ENCODE measurements at places on chromosomes 5 and 9.
A peak's percentile ranks its signal among the peaks of the same experiment; 100 is the strongest.

GRCh38 chr5:176416965-176417364, 626 bp upstream of the CLTB start:
- no peak for DNase-seq

- DNase-seq, result no peak
These were observed 37.7 kb downstream of the IPO11 start for GRCh38 chr5:62450259-62450658.

DNA sequence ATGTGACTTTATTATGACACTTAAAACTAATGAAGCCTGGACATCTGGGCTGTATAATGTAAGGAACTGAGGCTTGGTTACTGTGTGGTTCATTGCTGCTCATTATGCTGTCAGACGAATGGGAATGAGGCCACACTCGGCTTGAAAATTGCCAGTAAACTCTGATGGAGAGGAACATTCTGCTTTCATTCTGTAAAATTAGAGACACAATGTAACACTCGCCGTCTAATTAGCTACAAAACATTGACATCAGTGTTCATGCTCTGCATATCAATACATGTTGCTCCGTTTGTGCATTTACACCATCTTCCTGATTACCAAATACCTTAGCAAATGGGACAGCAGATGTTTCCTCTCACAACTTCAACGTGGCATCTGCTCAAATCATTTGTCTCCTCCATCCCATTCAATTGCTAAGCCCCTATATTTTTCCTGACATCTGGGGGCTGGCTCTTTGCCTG, 133.0 kb downstream of the SLC28A3 start:
- no peak for DNase-seq

GRCh38 chr5:66694036-66694435, 97.8 kb downstream of the MAST4 start:
- no peak for DNase-seq

DNA sequence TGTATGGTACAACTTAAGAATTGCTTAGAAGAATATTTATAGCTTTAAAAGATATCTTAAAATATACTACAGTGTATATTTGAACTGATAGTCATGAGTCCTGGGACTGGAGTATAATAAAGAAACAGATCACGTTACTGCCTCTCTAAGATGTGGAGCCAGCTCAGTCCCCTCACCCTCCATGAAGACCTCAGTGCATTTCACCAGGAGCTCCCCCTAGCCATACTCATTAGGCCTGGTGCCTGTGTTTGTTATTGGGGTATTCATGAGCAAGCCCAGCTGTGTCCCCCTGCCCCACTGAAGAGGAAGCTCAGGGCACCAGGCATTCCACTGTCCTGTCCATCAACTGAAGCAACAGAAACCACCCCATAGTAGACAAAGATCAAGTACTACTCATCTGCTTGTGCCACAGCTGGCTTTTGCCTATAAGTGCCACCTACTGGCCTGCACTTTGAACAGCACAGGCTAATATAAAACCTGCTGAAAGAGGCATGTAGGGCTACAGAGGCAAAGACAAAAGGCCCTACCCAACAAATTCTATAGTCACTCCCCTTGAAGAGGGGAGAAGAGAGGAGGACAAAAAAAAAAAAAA, 850.2 kb upstream of the NUDT12 start:
- no peak for DNase-seq

DNA sequence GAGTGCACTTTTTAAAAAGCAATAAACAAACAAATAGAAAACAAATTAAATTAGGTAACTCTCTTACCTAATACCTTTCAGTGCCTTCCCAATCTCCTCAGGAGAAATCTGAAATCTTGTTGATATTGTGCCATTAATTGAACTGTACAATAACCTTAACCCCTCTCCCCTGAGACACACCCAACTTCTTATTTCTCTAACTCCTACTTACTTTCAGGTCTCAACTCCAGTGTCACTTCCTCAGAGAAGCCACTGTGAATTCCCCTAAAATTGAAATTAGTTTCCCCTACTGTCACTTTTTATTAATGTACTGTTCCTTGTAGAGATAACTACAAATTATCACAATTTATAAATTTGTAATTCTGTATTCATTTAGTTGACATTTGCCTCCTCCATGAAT, 295.3 kb upstream of the TNC start:
- no peak for DNase-seq

DNA sequence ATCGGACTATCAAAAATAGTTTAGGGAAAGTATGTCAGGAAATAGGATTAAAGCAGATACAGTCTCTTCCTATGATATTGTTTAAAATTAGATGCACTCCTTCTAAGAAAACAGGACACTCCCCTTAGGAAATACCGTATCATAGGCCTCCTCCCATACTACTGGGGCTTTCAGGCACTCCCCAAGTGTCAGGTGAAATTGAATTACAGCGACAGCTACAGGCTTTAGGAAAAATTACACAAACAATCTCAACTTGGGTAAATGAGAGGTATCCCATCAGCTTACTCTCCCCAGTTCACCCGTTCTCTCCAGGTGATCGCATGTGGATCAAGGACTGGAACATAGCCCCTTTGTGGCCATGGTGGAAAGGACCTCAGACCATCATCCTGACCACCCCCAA, 110.4 kb upstream of the EPB41L4A start:
- no peak for DNase-seq

DNA sequence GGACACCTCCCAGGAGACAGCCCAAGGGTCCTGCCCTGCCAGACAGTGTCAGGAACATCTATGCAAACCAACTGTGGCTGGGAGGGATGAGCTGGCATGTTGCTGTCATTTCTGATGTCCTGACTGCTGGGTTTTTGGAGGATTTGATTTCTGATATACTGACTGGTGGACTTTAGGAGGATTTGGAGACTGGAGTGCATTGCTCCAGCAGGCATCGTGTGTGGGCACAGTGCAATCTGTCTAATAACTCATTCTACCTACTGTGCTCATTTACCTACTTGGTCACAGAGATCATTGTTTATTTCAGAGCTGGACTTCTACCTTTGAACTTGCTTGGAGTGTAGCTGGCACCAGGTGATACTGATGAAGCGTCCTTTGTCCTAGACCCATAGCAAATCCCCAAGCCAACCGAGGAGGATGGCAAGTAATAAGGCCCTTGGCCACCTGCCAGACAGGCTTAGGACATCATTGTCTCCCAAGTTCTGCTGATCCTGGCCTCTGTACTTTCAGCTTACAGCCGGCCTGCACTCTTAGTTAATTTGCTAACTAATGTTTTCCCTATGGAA, 124.3 kb upstream of the ICE1 start:
- no peak for DNase-seq

DNA sequence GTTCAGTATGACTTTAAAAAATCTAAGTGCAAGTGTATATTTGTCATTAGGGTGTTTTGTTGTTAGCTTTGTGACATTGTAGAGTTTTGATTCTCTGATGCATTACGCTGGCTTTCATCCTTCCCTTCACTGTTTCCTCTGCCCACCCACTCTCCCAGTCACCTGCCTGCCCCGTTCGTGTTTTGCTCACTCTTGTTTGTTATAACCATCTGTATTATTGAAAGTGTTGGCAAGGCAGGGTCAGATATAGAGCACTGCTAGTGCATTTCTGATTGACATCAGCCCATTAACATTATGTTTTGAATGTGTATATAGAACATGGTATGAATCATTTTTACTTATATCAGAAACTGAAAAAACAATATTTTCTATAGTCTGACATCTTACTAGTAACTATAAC, 27.3 kb downstream of the SCGB3A1 start:
- DNase-seq, result no peak

- DNase-seq, result no peak
These were observed 55.4 kb downstream of the CTSL start for GRCh38 chr9:87781331-87781730.

- DNase-seq, result no peak
These were observed 353 bp upstream of the PAX5 start for GRCh38 chr9:37034305-37034937.

- DNase-seq, result no peak
These were observed 3.0 kb downstream of the HACD4 start for GRCh38 chr9:21028466-21028865.

DNA sequence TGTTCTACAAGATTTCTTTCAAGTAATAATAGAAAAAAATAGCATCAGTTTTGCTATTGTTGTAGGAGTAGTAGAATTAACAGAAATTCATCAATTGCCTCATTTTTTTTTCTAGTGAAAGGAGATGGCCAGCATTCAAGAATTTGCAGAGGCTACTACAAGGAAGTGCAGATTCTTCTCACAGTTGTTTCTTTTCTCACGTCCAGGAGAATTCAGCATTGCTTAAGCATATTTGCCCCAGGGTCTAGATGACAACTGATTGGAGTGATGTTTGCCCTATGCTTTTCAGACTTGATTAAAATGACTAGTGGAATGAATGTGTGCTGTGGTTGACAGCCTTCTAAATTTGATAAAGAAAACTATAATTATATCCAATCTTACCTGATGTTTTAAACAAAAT, 46.6 kb upstream of the SLC12A2 start:
- DNase-seq, result no peak

DNA sequence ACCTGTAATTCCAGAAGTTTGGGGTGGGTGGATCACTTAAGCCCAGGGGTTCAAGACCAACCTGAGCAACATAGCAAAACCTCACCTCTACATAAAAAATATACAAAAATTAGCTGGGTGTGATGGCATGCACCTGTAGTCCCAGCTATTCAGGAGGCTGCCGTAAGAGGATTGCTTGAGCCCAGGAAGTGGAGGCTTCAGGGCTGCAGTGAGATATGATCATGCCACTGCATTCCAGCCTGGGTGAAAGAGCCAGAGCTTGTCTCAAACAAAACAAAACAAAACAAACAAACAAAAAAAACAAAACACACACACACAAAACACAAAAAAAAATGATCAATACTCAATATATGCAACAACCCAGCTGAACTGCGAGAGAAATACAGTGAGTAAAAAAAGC, 29.5 kb upstream of the TRIM14 start:
- no peak for DNase-seq

DNA sequence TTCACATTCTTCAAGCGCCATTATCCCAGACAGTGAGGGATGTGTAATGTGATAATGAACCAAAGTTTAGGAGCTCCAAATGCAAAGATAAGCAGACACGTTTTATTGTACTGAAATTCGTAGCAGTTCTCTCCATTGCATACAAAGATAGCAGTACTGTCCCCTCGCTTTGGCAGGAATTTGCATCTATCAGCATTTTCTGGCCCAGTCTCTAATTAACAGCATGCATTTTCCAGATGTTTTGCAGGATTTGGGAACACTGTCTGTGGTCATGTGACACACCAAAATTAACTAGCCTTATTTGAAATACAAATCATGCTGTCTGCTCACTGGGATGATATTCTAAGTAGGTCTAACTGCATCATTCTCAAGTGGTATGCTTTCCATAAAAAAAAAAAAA, 235.9 kb upstream of the TRPM3 start:
- DNase-seq, result no peak

- DNase-seq, result no peak
These were observed 182.7 kb downstream of the PBX3 start for GRCh38 chr9:125929846-125930245.

GRCh38 chr9:136667214-136667939, 4.7 kb downstream of the EGFL7 start:
- no peak for DNase-seq

DNA sequence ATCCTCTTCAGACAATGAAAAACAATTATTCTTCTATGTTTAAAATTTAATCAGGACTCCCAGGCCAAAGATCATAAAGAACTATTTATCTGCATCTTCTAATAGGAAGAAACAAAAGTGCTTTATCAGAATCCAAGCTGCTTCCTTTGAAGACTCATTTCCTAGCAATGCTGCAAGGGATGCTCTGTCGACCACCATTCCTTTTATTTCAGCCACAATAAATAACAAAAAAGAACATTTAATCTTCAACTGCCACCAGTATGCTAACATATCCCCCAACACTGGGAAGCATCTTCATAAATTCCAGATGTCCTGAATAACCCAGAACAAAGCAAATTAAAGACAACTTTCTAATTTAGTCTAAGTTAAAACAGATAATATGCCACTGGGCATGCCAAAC, 68.7 kb downstream of the PKD2L2 start:
- DNase-seq, result no peak

DNA sequence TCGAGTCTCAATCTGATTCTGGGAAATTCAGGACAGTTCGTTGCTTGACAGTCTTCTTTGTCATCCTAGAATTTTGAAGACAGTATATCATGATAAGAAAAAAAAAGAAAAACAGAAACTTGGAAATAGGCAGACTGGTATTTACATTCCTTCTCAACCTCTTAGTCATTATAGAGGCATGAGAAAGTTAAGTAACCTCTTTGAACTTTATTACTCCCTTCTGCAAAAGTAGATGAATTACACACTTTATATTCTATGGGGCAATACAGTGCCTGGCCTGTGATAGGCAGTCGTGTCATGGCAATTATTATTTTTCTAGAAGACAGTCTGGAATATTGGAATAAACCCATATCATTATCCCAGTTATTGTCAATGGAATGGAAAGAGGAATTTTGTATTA, 828.9 kb downstream of the TLR4 start:
- no peak for DNase-seq

DNA sequence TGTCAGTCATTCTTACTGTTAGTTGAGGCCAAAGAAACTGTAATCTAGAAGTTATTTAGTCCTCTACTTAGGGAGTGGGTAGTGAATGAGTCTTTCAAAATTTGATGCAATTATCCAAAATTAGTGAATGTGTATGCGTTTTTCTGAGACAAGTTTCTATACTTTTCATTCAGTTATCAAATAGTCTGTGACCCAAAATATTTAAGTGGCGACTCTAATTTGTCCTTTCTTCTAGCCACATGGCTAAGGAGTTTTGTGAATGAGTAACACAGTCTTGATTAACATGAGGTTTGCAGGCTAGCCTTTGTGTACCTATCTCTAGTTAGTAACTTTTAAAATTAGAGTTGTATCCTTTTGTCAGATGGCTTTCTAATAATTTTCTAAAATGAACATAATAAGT, 45.6 kb downstream of the COMMD10 start:
- no peak for DNase-seq

- DNase-seq, result no peak
These were observed 152.0 kb downstream of the GPBP1 start for GRCh38 chr5:57325678-57326397.

DNA sequence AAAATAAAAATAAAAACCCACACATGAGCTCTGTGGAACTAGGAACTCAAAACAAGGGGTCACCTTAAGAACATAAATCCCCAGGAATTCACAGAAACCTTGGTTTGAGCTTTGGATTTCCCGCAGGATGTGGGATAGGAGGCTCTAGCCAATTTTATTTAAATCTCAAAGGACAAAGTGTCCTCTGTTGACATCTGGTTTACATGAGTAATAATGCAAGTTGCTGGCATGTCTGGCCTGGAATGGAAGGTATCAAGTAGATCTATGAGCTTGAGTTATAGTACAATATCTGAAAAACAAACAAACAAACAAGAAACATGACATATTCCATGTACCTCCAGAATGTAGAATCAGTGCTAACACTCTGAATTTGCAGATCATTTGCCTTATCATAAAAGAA, 94.2 kb upstream of the SLIT3 start:
- no peak for DNase-seq

GRCh38 chr5:1729641-1730486, 69.8 kb downstream of the MRPL36 start:
- peak; percentile 6 for DNase-seq

Measured in CD8-positive, alpha-beta T cell (primary cell).